Type B pancreatic cell (in vitro differentiated cells): ENCODE measurements at places on chromosomes 7 and 10. TPM values are rescaled to one million over a fixed set of nuclear protein-coding genes. Genes with fewer than 3 reads are reported as not detected.

DNA sequence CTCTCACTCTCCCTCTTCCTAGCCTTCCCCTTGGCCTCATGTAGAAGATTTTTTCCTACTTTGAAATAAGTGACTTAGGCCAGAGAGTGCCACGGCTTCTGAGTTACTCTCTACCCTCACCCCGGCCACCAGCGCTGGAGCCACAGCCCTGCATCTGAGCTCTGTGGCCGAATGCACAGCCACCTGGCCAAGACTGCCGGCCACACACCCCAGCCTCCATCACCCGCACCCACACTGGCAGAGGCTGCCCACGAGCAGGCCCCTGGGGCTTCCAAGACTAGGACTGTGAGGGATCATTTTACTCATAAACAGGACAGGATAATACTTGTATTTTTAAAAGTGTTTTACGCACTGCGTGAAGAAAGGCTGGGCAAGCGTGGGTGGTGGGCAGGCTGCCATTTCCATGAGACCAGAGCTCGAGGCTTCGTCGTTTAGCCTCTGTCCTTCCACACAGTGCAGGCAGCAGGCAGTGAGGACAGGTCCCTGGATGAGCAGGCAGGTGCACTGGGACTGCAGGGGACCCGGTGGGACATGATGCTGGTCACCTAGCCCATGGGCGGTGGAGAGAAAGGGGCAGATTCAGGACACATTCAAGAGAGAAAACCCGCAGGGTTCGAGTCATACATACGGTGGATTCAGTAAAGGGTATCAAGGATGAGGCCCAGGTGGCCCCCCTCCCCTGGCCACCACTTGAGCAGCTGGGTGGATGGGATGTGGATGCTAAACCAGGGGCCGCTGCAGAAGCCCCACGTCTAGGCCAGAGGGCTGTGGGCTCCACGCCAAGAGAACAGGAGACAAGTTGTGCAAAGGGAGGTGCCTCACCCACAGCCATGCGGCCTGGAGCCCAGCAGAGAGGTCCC, 35.5 kb upstream of the RNF32 start:
- peaks cover 6% of the 10 kb centered on the region for H3K4me1 ChIP-seq
- no peak overlapping the region for H3K4me3 ChIP-seq
- no peak overlapping the region for H3K27ac ChIP-seq
- peaks cover 4% of the 10 kb centered on the region for H3K27me3 ChIP-seq

- no peak overlapping the region for H3K4me3 ChIP-seq
- no peak for DNase-seq
- H3K36me3 ChIP-seq: peaks cover 48% of the 10 kb centered on the region
- H3K27me3 ChIP-seq: no peaks in the 10 kb centered on the region
Measured at GRCh38 chr10:63208986-63209385, 75.9 kb downstream of the NRBF2 start.

- H3K4me1 ChIP-seq: peaks cover 33% of the 10 kb centered on the region
- H3K27me3 ChIP-seq: no peaks in the 10 kb centered on the region
- H3K36me3 ChIP-seq: no peaks in the 10 kb centered on the region
- no peak for DNase-seq
Measured at GRCh38 chr7:30917216-30917893, 5.7 kb downstream of the AQP1 start.

DNA sequence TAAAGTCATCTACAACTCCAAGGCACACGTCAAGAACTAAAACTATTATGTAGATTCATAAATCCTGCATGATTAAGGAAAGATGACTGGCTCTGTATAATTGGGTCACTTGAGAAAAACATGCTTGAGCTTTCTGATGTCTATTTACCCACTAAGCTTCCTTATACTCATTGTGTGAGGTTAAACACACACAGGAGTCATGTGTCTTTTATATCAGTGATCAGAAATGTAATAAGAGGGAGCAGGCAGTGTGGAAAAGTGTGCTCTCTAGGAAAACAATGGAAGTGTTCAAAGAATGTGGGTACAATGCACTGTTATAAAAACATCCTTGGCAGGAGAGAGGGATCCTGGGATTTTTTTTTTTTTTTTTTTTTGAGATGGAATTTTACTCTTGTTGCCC, 108.6 kb upstream of the ARID5B start:
- no peak for DNase-seq
- H3K36me3 ChIP-seq: no peaks in the 10 kb centered on the region
- H3K27me3 ChIP-seq: no peaks in the 10 kb centered on the region
- H3K4me3 ChIP-seq: no peak overlapping the region
- no peak overlapping the region for H3K27ac ChIP-seq

GRCh38 chr10:45427262-45427969, 53.4 kb downstream of the ALOX5 start:
- no peak overlapping the region for H3K4me3 ChIP-seq
- no peak for DNase-seq
- no peaks in the 10 kb centered on the region for H3K36me3 ChIP-seq
- H3K4me1 ChIP-seq: no peaks in the 10 kb centered on the region

- no peak overlapping the region for H3K27ac ChIP-seq
- peak overlapping the region; percentile 65 for H3K4me3 ChIP-seq
- H3K27me3 ChIP-seq: peaks cover 79% of the 10 kb centered on the region
- DNase-seq: peak; percentile 80
Measured at GRCh38 chr7:131945313-131945911, 389.0 kb upstream of the PODXL start.

DNA sequence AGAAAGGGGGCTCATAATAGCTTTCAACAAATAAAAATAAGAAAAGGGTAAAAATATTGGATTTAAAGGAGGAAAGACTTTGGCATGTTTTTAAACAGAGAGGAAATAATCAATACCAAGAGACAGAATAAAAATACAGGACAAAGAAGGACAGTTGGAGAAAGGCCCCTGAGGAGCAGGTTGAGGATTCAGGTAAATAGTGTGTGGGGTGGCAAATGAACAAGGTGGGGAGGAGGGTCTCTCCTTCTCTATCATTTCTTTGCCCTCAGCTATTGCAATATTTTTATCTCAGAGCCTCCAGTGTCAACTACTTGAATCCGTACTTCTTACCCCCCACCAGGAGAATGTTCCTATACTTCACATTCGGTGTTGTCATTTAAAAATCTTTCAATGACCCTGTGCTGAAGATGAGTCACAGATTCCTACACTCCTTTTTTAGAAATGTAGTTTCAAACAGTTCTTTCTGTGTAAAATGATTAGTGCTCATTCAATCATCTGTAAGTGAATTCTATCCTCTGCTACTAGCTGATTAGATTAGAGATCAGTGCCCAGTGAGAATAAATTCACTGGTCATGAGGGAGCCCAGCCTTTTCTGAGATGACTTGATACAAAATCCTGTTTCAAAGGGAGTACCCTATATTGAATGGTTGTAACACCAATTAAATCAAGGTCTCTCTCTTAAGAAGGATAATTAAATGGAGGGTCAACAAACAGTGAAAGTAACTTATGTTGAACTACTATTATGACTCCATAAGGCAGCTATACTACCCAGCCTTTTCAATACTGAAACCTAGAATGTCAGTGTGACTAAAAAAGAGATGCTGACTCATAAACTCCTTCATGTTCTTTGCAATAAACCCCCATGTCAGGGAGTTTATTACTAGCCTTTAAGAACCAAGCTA, 50.4 kb upstream of the WNT16 start:
- H3K27ac ChIP-seq: no peak overlapping the region
- no peak overlapping the region for H3K4me3 ChIP-seq
- H3K36me3 ChIP-seq: no peaks in the 10 kb centered on the region
- no peaks in the 10 kb centered on the region for H3K4me1 ChIP-seq
- DNase-seq: no peak

- H3K27ac ChIP-seq: no peak overlapping the region
- H3K4me1 ChIP-seq: no peaks in the 10 kb centered on the region
- no peaks in the 10 kb centered on the region for H3K27me3 ChIP-seq
- H3K36me3 ChIP-seq: peaks cover 4% of the 10 kb centered on the region
- no peak for DNase-seq
- H3K4me3 ChIP-seq: no peak overlapping the region
Measured at GRCh38 chr7:91191771-91192170, 72.5 kb upstream of the FZD1 start.

GRCh38 chr10:102413053-102413705, 5.4 kb downstream of the PSD start:
- H3K4me3 ChIP-seq: no peak overlapping the region
- peak overlapping the region; percentile 31 for H3K27ac ChIP-seq
- peaks cover 18% of the 10 kb centered on the region for H3K4me1 ChIP-seq
- peaks cover 4% of the 10 kb centered on the region for H3K36me3 ChIP-seq
- peaks cover 77% of the 10 kb centered on the region for H3K27me3 ChIP-seq

GRCh38 chr10:119675483-119676170, 24.4 kb downstream of the BAG3 start:
- H3K27me3 ChIP-seq: no peaks in the 10 kb centered on the region
- DNase-seq: no peak
- H3K4me1 ChIP-seq: peaks cover 11% of the 10 kb centered on the region
- peaks cover 19% of the 10 kb centered on the region for H3K36me3 ChIP-seq
- no peak overlapping the region for H3K4me3 ChIP-seq

GRCh38 chr10:9285690-9286089, 1231.2 kb downstream of the GATA3 start:
- no peaks in the 10 kb centered on the region for H3K4me1 ChIP-seq
- H3K4me3 ChIP-seq: no peak overlapping the region
- no peaks in the 10 kb centered on the region for H3K36me3 ChIP-seq
- H3K27me3 ChIP-seq: peaks cover 17% of the 10 kb centered on the region
- H3K27ac ChIP-seq: no peak overlapping the region
- no peak for DNase-seq

DNA sequence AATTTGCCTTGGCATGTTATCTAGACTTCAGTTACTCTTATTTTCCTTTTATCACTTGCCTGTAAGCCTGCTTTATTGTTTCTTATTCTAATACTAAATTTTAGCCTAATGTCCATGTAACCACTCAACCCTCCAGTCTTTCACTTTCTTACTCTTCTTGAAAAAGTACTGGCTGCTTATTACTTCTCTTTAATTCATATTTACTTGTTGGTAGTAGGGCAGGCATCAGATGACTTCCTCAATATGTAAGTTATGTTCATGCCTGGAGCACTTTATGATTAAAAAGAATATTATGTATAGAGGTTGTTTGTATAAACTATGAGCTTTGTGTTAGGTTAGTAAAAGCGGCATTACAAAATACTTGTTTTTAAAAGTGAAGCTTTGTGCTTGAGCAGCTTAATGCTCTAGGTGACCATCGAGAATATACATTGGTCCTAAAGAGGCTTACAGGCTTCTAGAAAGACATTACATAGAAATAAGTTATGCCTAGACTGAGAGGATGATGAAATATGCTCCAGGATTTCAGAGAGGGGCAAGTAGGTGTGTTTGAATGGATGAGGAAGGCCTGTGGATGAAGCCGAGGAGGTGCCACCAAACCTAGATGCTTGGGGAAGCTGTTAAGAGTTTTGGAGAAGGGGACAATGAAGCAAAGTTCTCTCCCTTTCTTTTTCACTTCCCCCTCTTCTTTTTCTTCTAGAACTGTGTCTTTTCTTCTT, 207.1 kb upstream of the HDAC9 start:
- H3K4me1 ChIP-seq: peaks cover 8% of the 10 kb centered on the region
- no peak overlapping the region for H3K4me3 ChIP-seq
- no peaks in the 10 kb centered on the region for H3K36me3 ChIP-seq
- no peak for DNase-seq

DNA sequence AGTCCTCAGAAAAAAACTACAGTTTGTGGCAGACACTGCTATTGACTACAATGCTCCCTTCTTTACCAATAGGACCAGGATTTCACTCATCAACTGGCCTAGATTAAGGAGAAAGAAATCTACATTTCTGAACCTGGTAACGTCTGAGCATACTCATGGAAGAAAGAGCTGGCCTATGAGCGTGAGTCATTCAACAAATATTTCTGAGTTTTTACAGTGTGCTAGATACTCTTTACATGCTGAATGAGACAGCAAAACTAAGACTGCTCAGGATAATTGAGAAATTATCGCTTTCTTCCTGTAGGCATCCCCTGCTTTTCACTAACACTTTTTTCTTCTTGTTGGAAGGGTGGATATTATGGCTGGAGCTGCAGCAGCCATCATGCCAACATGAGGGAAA, 609.7 kb downstream of the TNS3 start:
- no peaks in the 10 kb centered on the region for H3K27me3 ChIP-seq
- DNase-seq: no peak
- peaks cover 4% of the 10 kb centered on the region for H3K4me1 ChIP-seq
- H3K27ac ChIP-seq: no peak overlapping the region
- H3K4me3 ChIP-seq: no peak overlapping the region

DNA sequence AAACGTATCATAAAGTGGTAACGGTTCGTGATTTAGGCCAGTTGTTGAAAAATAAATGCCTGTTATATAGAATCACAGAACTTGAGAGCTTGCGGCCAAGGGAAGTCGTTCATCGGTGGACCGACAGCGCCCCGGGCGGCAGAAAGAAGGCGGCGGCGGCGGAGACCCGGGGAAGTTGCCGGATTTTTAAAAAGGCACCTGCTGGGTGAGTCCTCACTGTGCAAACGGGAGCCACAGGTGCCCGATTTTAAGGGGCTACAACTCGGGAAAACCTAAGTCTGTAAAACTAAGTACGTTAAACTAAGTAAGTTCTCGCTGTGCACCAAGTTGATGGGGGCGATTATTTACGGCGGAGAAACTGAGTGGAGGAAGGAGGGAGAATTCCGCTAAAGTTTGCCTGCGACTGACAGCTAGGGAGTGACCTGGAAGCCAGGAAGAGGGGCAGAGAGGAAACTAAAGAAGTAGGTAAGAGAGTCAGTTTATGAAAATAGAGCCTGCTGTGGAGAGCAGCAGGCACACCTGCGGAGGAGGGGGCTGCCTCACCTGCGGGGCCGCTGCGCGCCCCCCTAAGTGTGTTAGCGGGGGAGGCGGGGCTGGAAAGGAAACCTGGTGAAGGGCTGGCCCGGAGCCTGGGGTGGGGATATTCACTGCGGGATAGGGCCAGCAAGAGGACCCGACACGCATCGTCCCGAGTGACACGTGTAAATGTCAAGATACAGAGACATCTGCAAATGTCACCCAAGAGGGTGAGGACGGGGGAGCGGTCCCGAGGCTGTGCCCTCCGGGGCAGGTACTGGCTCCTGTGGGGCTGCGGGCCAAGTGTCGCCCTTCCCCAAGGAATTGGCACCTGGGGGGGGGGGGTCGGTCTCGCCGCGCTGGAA, 996 bp downstream of the ADAM12 start:
- peak overlapping the region; percentile 73 for H3K27ac ChIP-seq
- peaks cover 9% of the 10 kb centered on the region for H3K36me3 ChIP-seq
- H3K27me3 ChIP-seq: peaks cover 67% of the 10 kb centered on the region
- H3K4me3 ChIP-seq: peak overlapping the region; percentile 94
- H3K4me1 ChIP-seq: peaks cover 25% of the 10 kb centered on the region

GRCh38 chr10:131242007-131242406, 69.5 kb downstream of the TCERG1L start:
- H3K27me3 ChIP-seq: peaks cover 7% of the 10 kb centered on the region
- H3K36me3 ChIP-seq: no peaks in the 10 kb centered on the region
- no peak overlapping the region for H3K27ac ChIP-seq
- H3K4me1 ChIP-seq: peaks cover 9% of the 10 kb centered on the region

EIF3B gene
- 178 and 183 TPM in 2 replicates for total RNA-seq

C10orf90 gene
- total RNA-seq: 1.5 TPM in 1 of 2 replicates, not detected in the other

PHF14 gene
- 45.1 and 66.5 TPM in 2 replicates for total RNA-seq

LGI1 gene
- total RNA-seq: 0.85 and 2.2 TPM in 2 replicates

CDH23 gene
- total RNA-seq: 7.4 and 9.4 TPM in 2 replicates

DYDC2 gene
- 1.1 TPM in 1 of 2 replicates, not detected in the other for total RNA-seq

ADAM8 gene
- 6.2 and 7.1 TPM in 2 replicates for total RNA-seq
